ENCODE measurements at places on chromosomes 12 and 14.

DNA sequence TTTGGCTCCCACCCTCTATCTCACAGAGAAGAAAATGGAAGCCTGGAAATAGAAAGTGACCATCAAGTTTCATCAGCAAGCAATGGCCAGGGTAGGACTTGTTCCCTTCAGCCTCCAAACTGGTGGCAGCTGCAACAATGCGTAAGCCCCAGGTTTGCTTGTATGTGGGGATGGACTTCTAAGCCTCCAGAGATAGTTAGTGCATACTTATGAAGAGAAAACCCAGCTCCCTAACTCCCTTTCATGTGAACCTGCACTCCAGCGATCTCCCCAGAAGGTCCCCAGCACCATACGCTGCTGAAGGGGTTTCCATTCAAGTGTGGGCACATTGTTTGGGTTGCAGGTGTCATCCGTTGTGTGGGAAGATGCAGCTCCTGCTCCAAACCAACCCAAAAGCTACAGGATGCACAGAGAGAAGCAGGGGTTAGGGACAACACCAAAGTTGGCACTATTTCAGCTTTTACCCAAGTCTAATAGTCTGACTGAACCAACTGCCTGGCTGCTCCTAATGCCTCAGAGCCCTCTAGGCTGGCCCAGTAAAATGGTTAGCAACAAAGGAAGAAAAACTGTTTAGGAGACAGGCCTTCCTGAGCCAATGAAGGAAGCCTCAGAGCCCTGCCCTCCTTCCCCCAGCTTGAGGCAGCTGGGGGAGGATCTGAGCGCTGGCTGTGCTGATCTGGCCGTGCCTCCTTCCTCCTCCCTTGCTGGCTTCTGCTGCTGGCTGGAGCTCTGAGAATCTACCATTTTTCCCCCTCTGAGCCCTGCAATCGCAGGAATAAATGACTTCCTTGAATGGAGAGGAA, 12.3 kb downstream of the ZFP36L1 start:
- peak overlapping the region; percentile 90 for H3K27ac ChIP-seq
- H3K27me3 ChIP-seq, result no peaks in the 10 kb centered on the region
- H3K36me3 ChIP-seq, result peaks cover 7% of the 10 kb centered on the region
- peak overlapping the region; percentile 61 for H3K4me3 ChIP-seq
- no peak for DNase-seq

DNA sequence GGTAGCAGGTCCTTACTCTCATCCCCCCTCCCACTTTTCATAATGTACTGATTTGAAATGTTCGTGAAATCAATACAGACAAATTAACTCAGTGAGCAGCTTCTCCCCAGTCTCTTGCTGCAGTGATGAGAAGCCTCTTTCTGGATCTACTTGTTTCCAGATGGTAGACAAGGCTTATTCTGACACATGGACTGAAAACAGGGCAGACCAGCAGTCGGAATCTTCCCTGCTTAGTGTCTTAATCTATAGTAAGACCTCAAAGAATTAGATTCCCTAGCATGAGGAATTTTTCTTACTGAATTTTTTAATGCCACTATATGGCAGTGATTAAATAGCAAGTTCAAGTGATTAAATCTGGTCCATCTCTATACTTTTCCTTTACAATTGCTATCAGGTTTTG, 120.1 kb downstream of the RGS6 start:
- no peaks in the 10 kb centered on the region for H3K36me3 ChIP-seq
- H3K4me3 ChIP-seq, result no peak overlapping the region
- H3K27me3 ChIP-seq, result peaks cover 41% of the 10 kb centered on the region

DNA sequence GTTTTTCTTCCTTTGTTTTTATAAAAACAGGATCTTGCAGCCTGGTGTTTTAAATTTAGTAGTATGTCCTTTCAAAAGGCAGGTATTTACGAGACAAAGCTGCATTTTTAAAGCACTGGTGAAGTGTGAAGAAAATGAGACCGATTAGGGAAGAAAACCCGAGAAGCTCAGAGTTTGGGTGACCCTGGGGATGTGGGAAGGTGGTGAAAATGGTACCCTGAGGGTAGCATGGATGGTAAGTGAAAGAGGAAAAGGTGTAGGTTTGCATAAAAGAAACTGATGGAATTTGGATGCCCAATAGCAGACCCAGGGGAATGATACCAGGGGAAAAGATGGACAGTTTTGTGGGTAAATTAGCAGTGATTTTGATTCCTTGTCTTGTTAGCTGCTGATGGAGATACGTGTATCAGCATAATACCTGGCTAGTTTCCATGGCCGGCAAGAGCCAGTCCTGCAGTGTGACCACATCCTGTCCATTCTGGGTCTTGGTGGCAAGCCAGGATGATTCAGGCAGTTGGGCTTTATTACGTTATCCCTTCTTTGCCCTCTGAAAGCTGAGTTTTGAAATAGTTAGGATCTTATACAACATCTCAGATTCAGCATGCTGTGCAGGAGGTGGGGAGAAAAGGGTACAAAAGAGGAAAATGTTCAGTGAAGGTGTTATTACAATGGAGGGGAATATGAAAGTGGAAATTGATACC, 8.9 kb downstream of the BICD1 start:
- peaks cover 20% of the 10 kb centered on the region for H3K36me3 ChIP-seq
- H3K27me3 ChIP-seq, result no peaks in the 10 kb centered on the region
- no peak for DNase-seq
- peaks cover 14% of the 10 kb centered on the region for H3K4me1 ChIP-seq
- H3K27ac ChIP-seq, result no peak overlapping the region
- H3K4me3 ChIP-seq, result no peak overlapping the region

GRCh38 chr12:131239384-131240094, 285.8 kb downstream of the ADGRD1 start:
- DNase-seq, result no peak
- H3K36me3 ChIP-seq, result no peaks in the 10 kb centered on the region
- peaks cover 6% of the 10 kb centered on the region for H3K4me1 ChIP-seq
- H3K27ac ChIP-seq, result peak overlapping the region; percentile 34
- H3K4me3 ChIP-seq, result no peak overlapping the region
- H3K27me3 ChIP-seq, result no peaks in the 10 kb centered on the region

GRCh38 chr14:68308726-68309520, 483.9 kb downstream of the ZFP36L1 start:
- H3K27me3 ChIP-seq, result no peaks in the 10 kb centered on the region
- H3K4me3 ChIP-seq, result no peak overlapping the region
- peak overlapping the region; percentile 30 for H3K27ac ChIP-seq

GRCh38 chr12:120579179-120579578, 2.0 kb downstream of the POP5 start:
- no peak overlapping the region for H3K4me3 ChIP-seq
- H3K27me3 ChIP-seq, result peaks cover 9% of the 10 kb centered on the region
- peaks cover 12% of the 10 kb centered on the region for H3K36me3 ChIP-seq
- H3K4me1 ChIP-seq, result peaks cover 34% of the 10 kb centered on the region
- H3K27ac ChIP-seq, result peak overlapping the region; percentile 21
- no peak for DNase-seq

DNA sequence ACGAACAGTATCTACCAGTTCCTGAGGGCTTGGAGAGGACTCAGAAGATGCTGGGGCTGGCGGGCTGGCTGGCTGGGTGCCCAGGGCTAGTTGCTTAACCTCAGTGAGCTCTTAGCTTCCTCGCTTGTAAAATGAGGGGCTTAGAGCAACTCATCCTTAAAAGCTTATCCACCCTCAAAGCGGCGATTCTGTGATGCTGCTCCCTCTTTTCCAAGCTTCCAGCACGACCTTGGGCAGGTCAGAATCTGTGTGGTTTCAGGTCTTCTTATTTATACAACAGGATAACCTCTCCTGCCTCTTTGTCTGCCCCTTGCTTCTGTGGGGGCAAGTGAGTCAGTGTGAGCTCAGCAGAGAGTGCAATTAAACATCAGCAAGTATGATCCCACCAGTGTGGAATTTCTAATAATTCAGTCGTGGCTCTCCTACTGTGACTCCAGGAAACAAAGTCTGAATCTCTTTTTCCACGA, 281.8 kb downstream of the KSR2 start:
- H3K27ac ChIP-seq, result no peak overlapping the region
- no peak overlapping the region for H3K4me3 ChIP-seq
- H3K36me3 ChIP-seq, result no peaks in the 10 kb centered on the region
- no peaks in the 10 kb centered on the region for H3K4me1 ChIP-seq

- peak overlapping the region; percentile 39 for H3K27ac ChIP-seq
- H3K4me3 ChIP-seq, result no peak overlapping the region
- H3K36me3 ChIP-seq, result no peaks in the 10 kb centered on the region
- DNase-seq, result no peak
- peaks cover 5% of the 10 kb centered on the region for H3K4me1 ChIP-seq
Measured at GRCh38 chr14:65137648-65138307, 35.5 kb upstream of the MAX start.

GRCh38 chr14:49999826-50000379, 107.0 kb downstream of the ARF6 start:
- DNase-seq, result no peak
- H3K4me1 ChIP-seq, result peaks cover 56% of the 10 kb centered on the region
- peak overlapping the region; percentile 84 for H3K4me3 ChIP-seq
- peak overlapping the region; percentile 98 for H3K27ac ChIP-seq
- no peaks in the 10 kb centered on the region for H3K27me3 ChIP-seq

DNA sequence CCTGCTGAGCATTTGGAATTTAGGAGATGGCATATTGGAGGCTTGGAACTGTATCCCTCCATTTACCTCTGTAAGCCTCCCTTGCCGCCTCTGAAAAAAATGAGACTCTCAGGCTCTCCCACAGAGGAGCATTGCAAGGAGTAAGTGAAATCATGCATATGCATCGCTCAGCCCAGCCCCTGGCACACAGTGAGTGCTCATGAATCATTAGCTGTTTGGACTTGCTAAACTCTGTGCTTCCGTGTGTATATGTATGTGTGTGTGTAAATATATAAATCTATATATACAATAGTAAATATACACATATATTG, 17.1 kb upstream of the TBX3 start:
- H3K27me3 ChIP-seq, result peaks cover 85% of the 10 kb centered on the region
- no peaks in the 10 kb centered on the region for H3K36me3 ChIP-seq
- H3K4me3 ChIP-seq, result no peak overlapping the region
- no peak for DNase-seq
- H3K27ac ChIP-seq, result no peak overlapping the region

- peak; percentile 50 for DNase-seq
- H3K27me3 ChIP-seq, result peaks cover 26% of the 10 kb centered on the region
- H3K36me3 ChIP-seq, result no peaks in the 10 kb centered on the region
- peak overlapping the region; percentile 78 for H3K27ac ChIP-seq
Measured at GRCh38 chr12:48815126-48816110, 2.9 kb upstream of the CACNB3 start.

DNA sequence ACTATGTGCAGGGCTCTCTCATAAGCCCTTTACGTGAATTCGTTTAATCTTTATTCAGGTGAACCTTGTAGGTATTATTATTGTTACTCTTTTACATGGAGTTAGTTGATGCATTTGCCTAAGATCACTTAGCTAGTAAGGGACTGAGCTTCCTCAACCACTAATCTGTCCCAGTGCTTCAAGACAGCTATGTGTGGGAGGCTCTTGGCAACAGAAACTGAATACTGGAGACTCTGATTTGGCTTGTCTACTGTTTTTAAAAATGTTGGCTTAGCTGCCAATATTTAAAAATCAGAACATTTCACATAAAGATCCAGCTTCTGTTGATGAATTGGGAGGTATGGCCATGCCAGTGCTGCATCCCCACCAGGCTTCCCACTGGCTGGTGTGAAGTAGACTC, 6.8 kb downstream of the KNTC1 start:
- H3K27ac ChIP-seq, result no peak overlapping the region
- DNase-seq, result no peak
- no peak overlapping the region for H3K4me3 ChIP-seq
- H3K36me3 ChIP-seq, result peaks cover 28% of the 10 kb centered on the region
- no peaks in the 10 kb centered on the region for H3K27me3 ChIP-seq
- H3K4me1 ChIP-seq, result peaks cover 10% of the 10 kb centered on the region

DNA sequence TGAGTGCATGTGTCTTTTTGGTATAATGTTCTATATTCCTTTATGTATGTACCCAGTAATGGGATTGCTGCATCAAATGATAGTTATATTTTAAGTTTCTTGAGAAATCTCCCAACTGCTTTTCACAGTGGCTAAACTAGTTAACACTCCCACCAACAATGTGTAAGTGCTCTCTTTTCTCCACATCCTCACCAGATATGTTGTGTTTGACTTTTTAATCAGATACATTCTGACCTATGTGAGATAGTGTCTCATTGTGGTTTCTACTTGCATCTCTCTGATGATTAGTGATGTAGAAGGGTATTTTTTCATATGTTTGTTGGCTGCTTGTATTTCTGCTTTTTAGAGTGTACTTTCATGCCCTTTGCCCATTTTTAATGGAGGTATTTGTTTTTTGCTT, 62.8 kb upstream of the ALG10B start:
- no peaks in the 10 kb centered on the region for H3K4me1 ChIP-seq
- no peak overlapping the region for H3K27ac ChIP-seq
- no peaks in the 10 kb centered on the region for H3K36me3 ChIP-seq
- no peak for DNase-seq

DNA sequence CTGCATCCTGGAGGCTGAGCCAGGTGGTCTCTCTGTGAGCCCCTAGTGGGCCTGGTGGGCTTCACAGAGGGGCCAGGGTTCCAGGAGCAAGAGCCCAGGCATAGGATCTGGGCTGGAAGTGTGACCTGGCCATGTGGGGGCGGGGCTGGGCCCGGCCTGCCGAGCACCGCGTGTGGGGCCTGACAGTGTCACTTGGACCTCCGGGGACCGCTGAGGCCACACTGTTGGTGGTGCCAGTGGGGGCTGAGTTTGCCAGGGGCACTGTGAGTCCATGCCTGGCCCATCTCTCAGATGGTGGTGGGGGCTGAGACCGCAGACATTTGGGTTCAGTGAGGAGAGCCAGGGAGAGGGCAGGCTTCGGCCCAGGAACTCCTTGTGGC, 5.2 kb downstream of the FBRSL1 start:
- H3K36me3 ChIP-seq, result peaks cover 2% of the 10 kb centered on the region
- no peak overlapping the region for H3K27ac ChIP-seq
- no peaks in the 10 kb centered on the region for H3K27me3 ChIP-seq
- no peak for DNase-seq

DNA sequence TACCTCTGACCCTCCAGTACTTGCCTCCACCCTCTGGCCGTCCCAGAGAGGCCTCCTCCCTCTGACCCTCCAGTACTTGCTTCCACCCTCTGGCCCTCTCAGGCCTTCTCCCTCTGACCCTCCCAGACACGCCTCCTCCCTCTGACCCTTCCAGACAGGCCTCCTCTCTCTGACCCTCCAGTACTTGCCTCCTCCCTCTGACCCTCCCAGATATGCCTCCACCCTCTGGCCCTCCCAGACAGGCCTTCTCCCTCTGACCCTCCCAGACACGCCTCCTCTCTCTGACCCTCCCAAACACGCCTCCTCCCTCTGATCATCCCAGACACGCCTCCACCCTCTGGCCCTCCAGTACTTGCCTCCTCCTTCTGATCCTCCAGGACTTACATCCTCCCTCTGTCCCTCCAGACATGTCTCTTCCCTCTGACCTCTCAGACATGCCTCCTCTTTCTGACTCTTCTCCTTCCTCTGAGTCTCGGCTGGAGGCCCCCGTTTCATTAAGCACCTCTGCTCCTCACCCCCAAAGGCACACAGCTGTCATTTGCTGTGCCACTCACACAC, 71.9 kb downstream of the PHETA1 start:
- no peak overlapping the region for H3K27ac ChIP-seq
- no peak overlapping the region for H3K4me3 ChIP-seq
- H3K4me1 ChIP-seq, result no peaks in the 10 kb centered on the region
- no peak for DNase-seq
- H3K36me3 ChIP-seq, result no peaks in the 10 kb centered on the region
- H3K27me3 ChIP-seq, result no peaks in the 10 kb centered on the region

All from activated naive CD8-positive, alpha-beta T cell treated with anti-CD3 and anti-CD28 coated beads for 36 hours (primary cell).